ENCODE measurements at places on chromosomes 3 and 15.

GRCh38 chr15:44159492-44159891, 35.6 kb downstream of the FRMD5 start:
- DNase-seq, result no peak

GRCh38 chr3:64157150-64158035, 67.9 kb downstream of the PRICKLE2 start:
- DNase-seq, result no peak

GRCh38 chr3:159047361-159047760, 245.5 kb downstream of the MFSD1 start:
- no peak for DNase-seq

DNA sequence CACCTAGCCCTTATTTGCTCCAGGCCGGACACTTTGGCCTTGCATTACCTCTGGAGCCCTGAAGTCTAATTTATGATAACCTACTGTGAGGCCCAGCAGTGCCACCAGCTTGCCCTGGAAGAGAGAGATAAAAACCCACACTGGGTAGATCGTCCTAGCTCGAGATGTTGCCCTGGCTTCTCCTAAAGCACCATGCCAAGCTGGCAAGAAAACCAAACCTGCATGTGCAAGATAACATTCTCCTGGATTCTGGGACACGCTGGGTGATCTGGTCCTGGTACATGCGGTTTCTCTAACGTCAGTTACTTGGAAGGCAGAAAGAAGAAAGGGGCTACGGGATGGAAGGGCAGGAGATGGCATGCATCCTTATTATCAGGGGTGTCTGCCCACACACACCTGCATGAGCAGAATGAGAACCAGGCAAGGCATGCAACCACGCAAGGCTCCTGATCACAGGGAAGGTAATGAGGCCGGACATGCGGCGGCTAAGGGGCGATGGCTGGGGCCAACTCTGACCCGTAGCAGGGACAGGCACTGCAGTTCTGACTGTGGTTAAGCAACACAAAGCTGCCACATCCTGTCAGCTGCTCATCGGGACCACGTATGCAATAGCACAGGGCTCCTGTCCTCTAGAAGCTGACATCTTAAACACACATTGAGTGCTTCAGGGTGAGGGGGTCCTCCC, 73.0 kb downstream of the OXNAD1 start:
- DNase-seq, result no peak

GRCh38 chr3:99877031-99877579, 59.4 kb downstream of the CMSS1 start:
- no peak for DNase-seq

DNA sequence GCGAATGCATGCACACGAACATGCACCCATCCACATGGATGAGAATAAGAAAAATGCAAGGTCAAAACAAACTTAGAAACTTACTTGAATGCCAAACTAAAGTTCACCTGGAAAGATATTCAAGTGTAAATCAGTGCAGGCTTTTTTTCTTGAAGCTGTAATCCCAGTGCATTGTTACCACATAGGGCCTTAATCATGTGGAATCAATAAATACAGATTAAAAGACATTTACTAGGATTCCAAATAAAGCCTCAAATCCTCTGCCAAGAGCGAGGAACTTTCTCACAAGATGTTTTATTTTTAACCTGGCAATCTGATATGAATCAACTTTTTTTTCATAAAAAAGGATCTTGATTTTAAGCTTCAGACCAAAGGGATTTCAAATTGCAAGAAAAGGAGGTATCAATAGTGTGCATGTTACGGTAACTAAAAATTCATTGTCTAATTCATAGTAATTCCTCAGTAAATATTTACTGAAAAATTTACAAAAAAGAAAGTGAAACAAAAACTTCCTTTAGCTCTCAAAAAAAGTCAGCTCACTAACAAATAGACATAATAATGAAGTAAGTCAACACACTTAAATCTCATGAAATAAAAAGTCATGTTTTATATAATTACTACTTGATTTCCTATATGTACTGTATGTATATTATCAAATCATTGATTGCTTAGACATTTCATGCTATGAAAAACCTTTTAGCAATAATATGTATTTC, 978.6 kb downstream of the PLOD2 start:
- no peak for DNase-seq

DNA sequence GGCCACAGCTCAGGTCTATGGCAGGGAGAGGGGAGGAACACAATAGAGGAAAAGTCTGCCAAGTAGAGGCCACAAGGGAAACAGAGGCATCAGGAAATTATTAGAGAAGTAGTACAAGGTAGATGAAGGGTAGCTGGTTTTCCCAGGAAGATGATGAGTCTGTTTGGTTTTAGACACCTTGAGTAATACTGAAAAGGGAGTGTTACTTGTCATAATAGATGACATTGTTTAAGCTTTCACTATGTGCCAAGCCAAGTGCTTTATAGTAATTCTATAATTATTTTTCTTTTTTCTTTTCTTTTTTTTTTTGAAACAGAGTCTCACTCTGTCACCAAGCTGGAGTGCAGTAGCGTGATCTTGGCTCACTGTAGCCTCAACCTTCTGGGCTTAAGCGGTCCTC, 13.7 kb downstream of the PXK start:
- no peak for DNase-seq

DNA sequence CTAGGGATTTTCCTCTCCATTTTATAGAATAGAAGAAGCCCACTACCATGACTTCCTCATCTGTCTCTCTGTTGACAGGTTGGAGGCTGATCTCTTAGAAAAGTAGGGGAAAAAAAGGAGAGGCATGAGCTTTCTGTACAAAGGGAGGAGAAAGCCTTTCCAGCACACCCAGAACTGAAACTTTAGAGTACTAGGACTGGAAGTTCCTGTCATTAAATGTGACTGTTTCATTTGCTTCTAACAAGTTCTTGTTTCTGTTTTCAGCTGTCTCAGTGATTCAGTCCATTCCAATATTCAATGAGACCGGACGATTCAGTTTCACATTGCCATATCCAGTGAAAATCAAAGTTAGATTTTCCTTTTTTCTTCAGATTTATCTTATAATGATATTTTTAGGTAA, 39.0 kb downstream of the INTS14 start:
- no peak for DNase-seq

- DNase-seq, result no peak
These were observed 10.7 kb upstream of the SLC15A2 start for GRCh38 chr3:121883507-121883906.

DNA sequence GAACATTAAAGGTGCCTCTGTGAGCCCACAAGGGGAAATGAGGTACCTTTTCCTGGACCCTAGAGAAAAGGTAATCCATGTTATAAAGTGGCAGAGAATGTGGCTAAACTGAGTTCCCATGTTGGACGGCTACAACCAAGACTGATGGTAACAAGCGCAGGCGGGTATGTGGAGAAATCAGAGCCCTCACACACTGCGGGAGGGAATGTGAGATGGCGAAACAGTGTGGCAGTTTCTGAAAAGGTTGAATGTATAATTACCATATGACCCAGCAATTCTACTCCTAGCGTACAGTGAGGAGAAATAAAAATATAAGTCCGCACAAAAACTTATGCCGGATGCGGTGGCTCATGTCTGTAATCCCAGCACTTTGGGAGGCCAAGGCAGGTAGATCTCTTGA, 24.1 kb upstream of the SHISA5 start:
- DNase-seq, result no peak

DNA sequence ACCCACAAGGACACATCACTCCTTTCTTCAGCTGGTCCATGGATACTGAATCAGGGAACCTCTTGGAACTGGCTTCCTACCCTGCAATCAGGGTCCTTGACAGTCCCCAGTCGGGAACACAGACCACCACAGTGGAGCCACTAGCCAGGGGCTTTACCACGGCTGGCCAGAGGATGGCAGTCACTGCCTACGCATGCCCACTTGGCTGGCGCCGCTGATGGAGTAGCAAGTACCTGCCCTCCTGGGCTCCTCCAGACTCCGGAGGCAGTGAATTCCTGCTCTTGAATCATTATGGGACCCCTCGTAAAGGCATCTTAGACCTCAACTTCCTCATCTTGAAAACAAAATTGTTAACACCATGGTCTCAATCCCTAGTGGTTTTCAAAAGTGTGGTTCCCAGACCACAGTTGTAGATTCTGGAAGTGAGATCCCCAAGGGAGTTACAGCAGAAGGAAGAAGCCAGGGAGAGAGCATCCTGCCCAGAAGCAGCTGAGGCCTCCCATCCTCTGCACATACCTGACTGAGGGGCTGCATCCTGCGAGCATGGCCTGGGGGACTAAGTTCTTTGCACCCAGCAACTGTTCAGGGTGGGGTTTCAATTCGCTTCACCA, 9.1 kb upstream of the SKIC8 start:
- no peak for DNase-seq

GRCh38 chr3:126355777-126356372, 1.3 kb downstream of the KLF15 start:
- peak; percentile 99 for DNase-seq
